T-helper 17 cell (primary cell): ENCODE measurements at places on chromosomes 16 and 17. TPM values are rescaled to one million over a fixed set of nuclear protein-coding genes. Genes with fewer than 3 reads are reported as not detected.

Gene HS3ST3B1
- total RNA-seq, result 15.4 TPM

DNA sequence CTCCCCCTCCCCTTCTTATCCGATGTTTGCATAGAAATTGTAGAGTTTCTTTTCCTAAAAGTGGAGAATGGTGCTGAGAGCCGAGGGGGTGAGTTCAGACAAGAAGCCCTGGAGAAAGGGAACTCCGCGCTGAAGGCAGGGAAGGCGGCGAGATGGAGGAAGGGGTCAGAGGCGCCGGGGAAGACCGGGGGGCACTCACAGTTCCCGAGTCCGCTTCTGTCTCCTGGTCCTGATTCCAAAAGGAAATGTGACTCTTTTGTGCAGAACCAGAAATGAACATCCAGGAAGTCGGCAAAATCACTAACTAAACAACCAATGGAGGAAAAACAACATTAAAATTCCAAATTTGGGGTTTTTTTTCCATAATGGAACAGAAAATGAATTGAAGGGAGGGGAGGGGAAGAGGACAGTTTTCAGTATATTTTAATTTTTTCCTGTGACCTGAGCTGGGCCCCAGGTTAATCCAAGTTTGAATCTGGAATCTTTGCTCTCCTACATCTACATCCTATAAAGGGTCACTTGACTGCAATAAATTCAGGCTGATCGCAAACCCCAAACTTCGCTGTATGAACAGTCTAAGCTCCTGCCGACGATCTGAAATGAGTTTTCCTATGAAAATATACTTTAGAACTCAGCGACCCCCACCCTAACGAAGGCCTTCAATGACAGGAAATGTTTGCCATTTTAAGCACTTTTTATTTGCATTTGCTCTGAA is 252.3 kb downstream of the C16orf95 start:
- DNase-seq, result no peak

GRCh38 chr17:13601776-13602551 is at the start of gene HS3ST3A1:
HS3ST3A1 (minus strand) TSS chr17:13601929; CDS start chr17:13601129, 800 bp downstream.
- no peak for DNase-seq

DNA sequence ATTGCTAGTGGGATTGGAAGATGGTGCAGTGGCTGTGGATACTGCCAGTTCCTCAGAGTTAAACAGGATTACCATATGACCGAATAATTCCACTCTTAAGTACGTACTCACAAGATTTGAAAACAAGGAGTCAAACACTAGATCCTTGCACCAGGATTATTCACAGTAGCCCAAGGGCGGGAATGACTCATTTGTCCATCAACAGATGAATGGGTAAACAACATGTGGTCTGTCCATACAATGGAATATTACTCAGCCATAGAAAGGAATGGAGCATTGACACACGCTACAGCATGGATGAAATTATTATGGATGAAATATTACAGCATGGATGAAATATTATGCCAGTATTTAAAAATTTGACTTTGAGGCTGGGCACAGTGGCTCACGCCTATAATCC is 9.1 kb upstream of the MAPK8IP3 start:
- DNase-seq, result no peak

Gene TNRC6A
- total RNA-seq, result 71.5 TPM

Gene PGAP3
- total RNA-seq, result 28.8 TPM

Gene ACSM2B
- total RNA-seq, result not detected

Gene LDAF1
- 15.8 TPM for total RNA-seq

DNA sequence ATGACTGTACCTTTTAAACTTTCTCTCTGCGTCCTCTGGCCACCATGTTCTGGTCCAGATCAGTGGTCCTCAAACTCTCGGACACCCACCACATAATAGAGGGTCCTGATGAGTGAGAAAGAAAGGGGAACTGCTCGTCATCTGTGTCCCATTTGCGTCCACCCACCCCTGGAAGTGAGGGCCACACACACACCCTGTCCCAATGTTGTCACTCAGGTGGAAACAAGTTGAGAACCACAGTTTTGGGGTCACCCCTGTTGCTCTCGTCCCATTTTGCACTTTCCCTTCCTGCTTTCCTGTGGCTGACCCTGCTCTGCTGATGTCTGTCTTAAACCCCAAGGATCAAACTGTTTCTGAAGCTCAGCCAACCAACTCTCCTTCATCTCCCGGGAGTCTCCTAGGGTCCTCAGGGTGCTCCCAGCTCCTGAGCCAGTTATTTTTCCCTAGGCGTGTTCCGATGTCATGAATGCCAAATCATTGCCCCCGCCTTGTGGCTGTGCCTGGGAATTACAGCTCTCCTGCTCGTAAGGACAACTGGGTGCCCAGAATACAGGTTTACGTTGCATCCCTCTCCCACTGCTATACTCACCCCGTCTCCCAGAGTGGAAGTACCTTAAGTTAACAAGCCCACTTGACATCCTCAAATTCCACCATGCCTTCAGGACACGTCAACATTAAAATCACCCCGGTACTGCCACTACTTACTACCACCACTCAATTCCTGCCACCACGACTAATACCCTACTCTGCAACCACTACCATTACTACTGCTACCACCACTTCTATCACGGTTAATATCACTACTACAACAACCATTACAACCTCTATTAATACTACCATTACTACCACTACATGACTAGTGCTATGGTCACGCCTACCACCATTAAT is 26.0 kb upstream of the HNF1B start:
- DNase-seq, result no peak

DNA sequence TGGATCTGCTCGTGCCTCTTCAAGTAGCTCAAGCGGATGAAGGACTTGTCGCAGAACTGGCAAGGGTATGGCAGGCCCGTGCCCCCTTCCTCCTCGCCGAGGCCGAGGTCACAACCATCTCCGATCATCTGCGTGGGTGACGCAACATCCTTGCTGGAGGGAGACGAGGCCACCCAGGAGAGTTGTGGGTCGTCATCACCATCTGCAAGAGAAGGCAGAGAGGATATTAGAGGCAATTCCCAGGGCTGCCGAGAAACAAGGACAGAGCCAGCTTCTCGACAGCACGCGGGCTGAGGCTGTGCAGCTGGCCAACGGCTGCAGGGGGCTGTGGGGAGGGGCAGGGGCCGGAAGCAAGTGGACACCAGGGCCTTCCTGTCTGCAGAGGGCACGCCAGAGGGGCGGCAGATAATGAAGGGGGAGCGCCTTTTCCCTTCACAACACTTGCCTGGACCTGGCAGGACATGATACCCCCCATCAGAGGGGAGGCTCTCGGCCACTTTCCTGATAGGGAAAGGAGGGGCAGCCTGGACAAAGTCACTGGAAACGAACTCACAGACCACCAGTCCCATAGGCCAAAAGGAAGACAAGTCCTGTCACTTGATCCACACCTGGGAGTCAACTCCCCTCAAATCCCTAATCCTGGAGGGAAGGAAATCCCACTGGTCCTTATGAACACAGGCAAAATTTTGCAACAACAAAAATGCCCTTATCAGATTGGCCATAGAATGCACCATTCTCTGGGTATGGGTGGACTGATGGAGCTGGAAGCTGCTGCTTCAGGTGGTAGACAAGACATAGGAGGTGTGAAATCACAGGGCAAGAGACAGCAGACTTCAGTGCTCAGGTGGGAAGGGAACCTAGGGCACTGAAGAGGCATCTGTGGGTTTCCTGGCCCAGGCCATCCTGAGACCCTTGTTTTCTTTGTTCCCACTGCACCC is 217.0 kb downstream of the ZNF423 start:
- DNase-seq, result no peak
